ENCODE measurements at places on chromosomes 3 and 15.

DNA sequence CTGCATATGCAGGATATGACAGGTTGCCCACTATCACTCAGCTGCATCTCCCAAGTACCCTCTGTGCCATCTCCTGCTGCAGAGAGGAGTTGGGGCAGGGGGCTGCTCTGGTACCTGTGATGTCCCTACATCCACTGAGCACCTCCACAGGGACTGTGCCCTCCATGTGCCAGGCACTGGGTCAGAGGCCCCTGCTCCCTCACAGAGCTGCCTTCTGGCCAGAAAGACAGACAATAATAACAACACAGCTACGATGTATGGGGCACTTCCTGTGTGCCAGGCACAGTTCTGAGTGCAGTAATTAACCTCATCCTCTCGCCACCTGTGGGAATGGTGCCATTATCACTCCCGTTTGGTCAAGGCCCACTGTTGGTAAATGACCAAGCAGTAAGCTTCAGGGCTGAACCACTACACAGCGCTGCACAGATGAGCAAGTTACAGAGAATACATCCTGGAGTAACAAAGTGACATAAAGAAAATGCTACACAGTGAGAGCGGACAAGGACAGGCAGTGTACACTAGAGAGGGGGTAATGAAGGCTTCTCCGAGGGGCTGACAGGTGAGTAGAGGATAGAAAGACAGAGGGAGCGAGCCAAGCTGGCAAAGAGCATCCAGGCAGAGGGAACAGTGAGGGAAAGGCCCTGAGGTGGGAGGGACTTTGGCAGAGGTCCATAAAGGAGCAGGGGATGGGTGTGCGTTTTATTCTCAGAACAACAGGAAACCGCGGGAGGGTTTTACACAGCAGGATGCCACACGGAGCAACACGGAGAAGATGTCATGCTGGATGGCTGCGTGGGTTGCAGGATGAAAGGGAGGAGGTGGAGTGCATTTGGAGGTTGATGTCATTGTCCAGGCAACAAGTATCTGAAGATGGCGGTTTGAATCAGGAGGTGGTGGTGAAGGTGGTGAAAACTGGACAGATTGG is 13.6 kb downstream of the WNT7A start:
- no peak for DNase-seq
- no peaks in the 10 kb centered on the region for H3K36me3 ChIP-seq
- no peak overlapping the region for H3K27ac ChIP-seq
- H3K4me3 ChIP-seq, result no peak overlapping the region

- DNase-seq, result no peak
- no peaks in the 10 kb centered on the region for H3K36me3 ChIP-seq
- H3K27ac ChIP-seq, result no peak overlapping the region
Observed at GRCh38 chr3:171763392-171763791, 46.9 kb downstream of the PLD1 start.

GRCh38 chr15:48149858-48150257 is 28.2 kb downstream of the MYEF2 start:
- no peaks in the 10 kb centered on the region for H3K27me3 ChIP-seq
- peak; percentile 27 for DNase-seq
- H3K4me3 ChIP-seq, result no peak overlapping the region
- H3K27ac ChIP-seq, result no peak overlapping the region
- no peaks in the 10 kb centered on the region for H3K36me3 ChIP-seq
- no peaks in the 10 kb centered on the region for H3K4me1 ChIP-seq

DNA sequence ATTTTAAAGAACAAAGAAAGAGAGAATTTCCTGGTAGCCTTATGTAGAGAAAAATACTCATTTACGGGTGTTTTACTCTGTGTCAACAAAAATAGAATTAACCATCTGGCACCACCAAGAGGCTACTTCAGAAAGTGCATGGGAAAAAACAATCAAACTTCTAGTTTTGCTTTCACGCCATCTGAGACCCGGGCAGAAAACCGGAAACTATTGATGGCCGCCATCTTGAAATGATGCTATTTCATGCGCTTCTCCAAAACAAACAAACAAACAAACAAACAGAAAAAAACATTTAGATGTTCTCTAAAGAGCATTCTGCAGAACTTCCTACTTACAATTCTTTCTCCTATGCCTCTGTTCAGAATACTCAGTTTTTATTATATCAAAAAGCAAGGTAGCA is 49.4 kb upstream of the SYNPR start:
- H3K27me3 ChIP-seq, result no peaks in the 10 kb centered on the region
- no peak overlapping the region for H3K27ac ChIP-seq
- no peaks in the 10 kb centered on the region for H3K36me3 ChIP-seq
- H3K4me1 ChIP-seq, result peaks cover 5% of the 10 kb centered on the region

GRCh38 chr15:27769652-27770051 is 329.5 kb downstream of the OCA2 start:
- no peak overlapping the region for H3K4me3 ChIP-seq
- H3K4me1 ChIP-seq, result no peaks in the 10 kb centered on the region
- H3K27ac ChIP-seq, result no peak overlapping the region
- no peak for DNase-seq
- no peaks in the 10 kb centered on the region for H3K27me3 ChIP-seq
- H3K36me3 ChIP-seq, result no peaks in the 10 kb centered on the region

- no peak overlapping the region for H3K27ac ChIP-seq
- no peaks in the 10 kb centered on the region for H3K4me1 ChIP-seq
Observed at GRCh38 chr3:11373235-11373634, 101.0 kb downstream of the ATG7 start.

GRCh38 chr3:18111796-18112232 is 313.3 kb downstream of the SATB1 start:
- no peak for DNase-seq
- no peak overlapping the region for H3K4me3 ChIP-seq
- no peaks in the 10 kb centered on the region for H3K27me3 ChIP-seq

DNA sequence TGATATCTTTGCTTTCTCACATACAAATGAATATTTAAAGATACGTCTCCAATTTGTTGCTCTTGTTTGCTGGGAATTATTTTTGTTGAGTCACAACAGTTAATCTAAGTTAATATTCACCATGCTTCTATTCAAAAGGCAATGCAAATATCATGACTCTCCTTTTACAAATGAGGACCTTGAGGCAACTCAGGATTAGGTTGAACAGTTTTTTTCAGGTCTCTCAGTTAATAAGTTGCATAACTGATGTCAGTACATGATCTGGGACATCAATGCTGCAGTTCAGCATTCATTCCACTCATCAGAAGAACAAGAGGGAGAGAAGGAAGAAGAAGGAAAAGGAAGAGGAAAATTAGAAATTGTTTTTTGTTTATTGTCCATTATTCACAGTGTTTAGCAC is 781 bp upstream of the NAALADL2 start:
- no peak overlapping the region for H3K4me3 ChIP-seq
- H3K36me3 ChIP-seq, result no peaks in the 10 kb centered on the region
- no peaks in the 10 kb centered on the region for H3K27me3 ChIP-seq
- no peaks in the 10 kb centered on the region for H3K4me1 ChIP-seq
- H3K27ac ChIP-seq, result no peak overlapping the region

DNA sequence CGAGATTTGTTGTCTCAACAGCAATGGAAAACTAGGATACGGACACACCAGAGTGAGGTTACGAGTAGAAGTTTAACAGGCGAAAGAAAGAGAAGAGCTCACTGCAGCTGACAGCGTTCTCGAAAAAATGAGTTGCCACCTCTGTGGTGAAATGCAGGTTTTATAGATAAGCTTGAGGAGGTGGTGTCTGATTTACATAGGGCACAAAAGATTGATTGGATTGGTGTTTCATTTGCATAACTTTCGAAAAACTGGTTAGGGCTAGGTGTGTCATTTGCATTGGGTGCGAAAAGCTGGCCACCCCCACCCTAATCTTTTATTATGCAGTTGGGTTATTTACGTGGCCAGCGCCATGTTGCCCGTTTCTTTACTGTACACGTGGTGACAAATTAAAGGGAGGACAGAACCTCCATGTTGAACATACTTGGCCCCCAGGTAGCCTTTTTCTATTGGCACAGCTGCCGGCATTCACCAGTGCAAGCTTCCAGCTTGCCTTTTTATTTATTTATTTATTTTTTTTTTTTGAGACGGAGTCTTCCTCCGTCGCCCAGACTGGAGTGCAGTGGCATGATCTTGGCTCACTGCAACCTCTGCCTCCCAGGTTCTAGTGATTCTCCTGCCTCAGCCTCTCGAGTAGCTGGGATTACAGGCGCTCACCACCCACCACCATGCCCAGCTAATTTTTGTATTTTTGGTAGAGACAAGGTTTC is 8.3 kb downstream of the IFT122 start:
- H3K4me1 ChIP-seq, result peaks cover 12% of the 10 kb centered on the region
- H3K4me3 ChIP-seq, result no peak overlapping the region
- H3K27ac ChIP-seq, result peak overlapping the region; percentile 8

DNA sequence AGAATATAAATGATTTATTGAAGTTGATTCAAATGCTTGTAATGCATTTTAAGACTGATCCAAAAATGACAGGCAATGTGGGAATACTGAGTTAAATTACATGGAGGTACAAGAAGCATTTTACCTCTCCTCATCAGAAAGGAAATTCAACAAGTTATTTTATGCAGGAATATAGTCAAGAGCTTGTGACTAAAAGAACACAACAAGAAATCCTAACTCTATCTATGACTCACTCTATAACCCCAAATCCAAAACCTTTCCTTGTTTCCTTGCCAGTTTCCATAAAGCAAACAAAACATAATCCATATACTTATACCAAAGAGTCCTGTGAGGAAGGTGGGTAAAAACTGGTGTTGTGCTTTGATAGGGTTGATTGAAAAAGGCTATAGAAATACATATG is 30.8 kb downstream of the SIN3A start:
- no peaks in the 10 kb centered on the region for H3K27me3 ChIP-seq
- no peak overlapping the region for H3K4me3 ChIP-seq
- no peak for DNase-seq
- H3K27ac ChIP-seq, result no peak overlapping the region
- no peaks in the 10 kb centered on the region for H3K4me1 ChIP-seq

DNA sequence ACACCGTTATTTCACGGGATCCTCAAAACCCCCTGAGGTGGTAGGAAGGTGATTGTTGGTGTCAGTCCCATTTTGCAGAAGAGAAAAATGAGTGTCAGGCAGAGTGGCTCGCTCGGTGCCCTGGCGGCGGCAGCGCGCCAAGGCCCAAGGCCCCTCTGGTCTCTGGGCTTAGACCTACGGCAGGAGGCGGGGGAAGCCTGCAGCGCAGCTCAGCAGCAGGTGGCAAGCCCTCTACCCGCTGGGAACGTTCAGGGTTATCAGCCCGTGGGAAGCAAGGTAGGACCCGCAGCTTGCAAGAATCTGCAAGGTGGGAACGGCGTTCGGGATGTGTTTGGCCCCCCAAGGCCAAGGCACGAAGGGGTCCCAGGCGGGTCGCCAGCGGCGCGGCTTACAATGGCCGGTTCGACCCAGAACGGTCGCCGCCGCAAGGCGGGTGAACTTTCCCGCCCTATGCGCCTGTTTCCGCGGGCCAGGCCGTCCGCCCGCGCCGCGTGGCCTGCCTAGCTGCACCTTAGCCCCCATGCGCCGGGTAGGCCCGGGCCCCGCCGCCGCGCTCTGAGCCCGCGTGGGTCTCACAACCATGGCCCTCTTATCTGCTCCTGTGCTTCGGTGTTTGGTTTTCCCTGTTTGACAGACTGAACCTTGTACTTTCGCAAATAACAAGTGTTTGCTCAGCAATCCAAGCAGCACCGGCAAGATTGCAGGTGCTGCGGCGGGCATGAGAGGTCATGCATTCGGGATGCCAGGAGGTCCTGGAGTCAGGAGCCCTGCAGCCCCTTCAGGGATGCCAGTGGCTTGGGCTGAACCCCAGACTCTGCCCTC is 39.7 kb downstream of the CCNL1 start:
- H3K27me3 ChIP-seq, result no peaks in the 10 kb centered on the region
- H3K4me3 ChIP-seq, result no peak overlapping the region
- DNase-seq, result no peak
- H3K27ac ChIP-seq, result no peak overlapping the region
- H3K4me1 ChIP-seq, result no peaks in the 10 kb centered on the region
- no peaks in the 10 kb centered on the region for H3K36me3 ChIP-seq

DNA sequence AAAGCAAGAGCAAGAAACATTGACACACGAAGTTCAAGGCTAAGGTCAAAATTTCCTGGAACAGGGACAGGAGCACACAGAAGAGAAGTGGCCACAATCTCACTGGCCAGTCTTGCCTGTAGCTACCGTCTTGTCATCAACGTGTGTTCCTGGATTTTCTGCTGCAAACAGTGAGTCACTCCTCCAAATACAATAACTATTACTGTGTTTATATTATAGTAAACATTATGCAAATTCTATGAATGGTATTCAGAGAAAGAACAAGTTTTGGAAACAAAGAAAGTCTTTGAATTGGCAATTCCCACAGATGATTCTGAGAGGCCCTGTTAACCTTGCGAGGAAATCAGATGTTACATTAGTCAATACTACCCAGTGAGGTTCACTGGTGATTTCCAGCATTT is 220.5 kb downstream of the FAM43A start:
- no peaks in the 10 kb centered on the region for H3K4me1 ChIP-seq
- no peak overlapping the region for H3K27ac ChIP-seq
- no peak overlapping the region for H3K4me3 ChIP-seq

DNA sequence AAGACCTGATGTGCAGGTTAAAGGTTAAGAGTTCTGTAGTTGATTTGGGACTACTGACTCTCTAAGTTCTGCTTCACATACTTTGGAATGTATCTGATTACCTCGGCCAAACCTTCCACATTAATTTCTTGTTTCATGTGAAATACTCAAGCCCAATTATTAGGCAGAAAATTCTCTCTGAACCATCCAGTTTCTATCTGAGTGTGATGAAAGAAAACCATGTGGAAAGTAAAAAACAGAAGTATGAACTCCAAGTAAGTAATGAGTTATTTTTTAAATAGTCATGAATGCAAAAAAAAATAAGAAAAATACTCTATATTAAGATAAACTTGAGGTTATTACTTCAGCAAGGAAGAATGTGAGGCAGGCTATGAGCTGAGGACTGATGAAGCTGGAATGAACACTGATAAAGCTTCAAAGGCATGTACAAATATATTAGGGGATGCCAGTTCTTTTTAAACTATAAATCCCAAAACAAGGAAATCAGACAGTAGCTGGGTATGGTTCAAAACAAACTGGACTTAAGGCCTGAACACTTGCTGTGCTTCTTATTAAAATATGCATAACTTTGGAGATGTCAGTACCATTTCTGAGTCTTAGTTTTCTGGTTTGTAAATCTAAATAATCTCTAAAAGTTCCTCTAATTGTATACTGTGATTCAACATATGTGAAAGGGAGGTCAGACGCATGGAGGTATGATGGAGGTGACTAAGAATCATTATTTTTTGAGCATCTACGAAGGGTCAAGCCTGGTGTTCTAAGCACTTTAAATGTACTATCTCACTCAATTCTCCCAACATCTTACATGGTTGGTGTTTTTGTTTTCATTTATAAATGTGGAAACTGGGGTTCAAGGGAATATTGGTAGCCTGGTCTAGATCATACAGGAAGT is 59.6 kb downstream of the COL6A6 start:
- H3K4me1 ChIP-seq, result no peaks in the 10 kb centered on the region
- H3K27me3 ChIP-seq, result no peaks in the 10 kb centered on the region
- no peak overlapping the region for H3K27ac ChIP-seq
- no peaks in the 10 kb centered on the region for H3K36me3 ChIP-seq
- DNase-seq, result no peak

Data from mesendoderm (in vitro differentiated cells).